ENCODE measurements at places on chromosomes 6 and 20. TPM values are rescaled to one million over a fixed set of nuclear protein-coding genes. Genes with fewer than 3 reads are reported as not detected.

CST4 gene
- not detected for total RNA-seq

ERVFRD-1 gene
- not detected for total RNA-seq

GRCh38 chr20:53582251-53582570, 11.4 kb downstream of the ZNF217 start:
- DNase-seq, result no peak

- peak; percentile 64 for DNase-seq
These were observed 72.5 kb upstream of the SULF2 start for GRCh38 chr20:47857569-47858464.

DNA sequence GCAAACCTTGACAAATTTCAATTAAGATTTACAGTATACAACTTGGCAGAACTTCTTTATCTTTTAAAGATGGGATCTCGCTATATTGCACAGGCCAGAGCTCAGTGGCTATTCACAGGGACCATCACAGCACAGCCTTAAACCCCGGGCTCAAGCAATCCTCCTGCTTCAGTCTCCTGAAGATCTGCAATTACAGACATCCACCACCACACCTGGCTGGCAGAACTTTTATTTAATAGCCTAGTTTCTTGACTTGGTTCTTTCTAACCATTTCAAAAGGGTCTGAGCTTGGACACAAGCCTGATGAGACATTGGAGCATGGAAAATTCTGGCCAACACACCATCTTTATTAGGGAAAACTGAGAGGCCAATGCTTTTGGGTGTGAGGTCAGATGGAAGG, 151.6 kb upstream of the KCNG1 start:
- no peak for DNase-seq
